ENCODE measurements at places on chromosomes 4 and X.

- DNase-seq = no peak
Measured at GRCh38 chrX:30627818-30628652, 25.2 kb upstream of the GK start.

DNA sequence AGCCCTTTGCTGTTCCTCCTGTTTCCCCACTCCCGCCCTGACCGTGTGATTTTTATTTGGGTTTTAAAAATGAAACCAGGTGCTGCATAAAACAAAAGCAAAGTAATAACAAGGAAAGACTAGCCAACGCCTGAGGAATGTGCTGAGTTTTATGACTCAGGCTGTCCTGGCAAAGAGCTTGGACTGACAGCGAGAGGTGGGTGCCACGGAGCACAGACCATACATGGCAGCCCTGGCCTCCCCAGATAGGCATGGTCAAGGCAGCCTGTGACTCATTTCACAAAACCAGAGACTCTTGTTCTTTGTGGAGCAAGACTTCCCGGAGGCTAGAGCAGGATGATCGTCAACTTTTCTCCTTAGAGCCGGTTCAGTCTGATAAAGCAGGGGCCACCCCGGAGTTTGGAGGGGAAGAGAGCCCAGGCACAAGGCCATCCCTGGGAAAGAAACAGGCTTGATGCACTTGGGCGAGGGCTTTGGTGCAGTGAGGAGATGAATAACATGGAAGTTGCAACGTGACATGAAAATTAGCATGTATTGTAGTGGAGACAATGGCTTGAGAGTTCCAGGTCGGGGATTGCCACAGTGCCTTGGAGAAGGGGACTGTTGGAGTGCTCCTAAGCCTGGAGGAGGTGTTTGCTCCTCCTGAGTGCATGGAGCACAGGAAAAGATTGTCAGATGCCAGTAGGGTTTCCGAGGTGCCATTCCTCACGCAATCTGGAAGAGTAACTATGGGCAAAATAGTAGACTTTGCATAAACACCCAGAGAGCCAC lies 54.8 kb downstream of the C4orf51 start:
- peak; percentile 39 for DNase-seq

- no peak for DNase-seq
Measured at GRCh38 chr4:185915817-185916216, 103.8 kb upstream of the SORBS2 start.

- DNase-seq = no peak
Measured at GRCh38 chrX:96715481-96715880, 30.8 kb downstream of the DIAPH2 start.

- no peak for DNase-seq
Measured at GRCh38 chr4:164215113-164215741, 538.7 kb upstream of the SMIM31 start.

DNA sequence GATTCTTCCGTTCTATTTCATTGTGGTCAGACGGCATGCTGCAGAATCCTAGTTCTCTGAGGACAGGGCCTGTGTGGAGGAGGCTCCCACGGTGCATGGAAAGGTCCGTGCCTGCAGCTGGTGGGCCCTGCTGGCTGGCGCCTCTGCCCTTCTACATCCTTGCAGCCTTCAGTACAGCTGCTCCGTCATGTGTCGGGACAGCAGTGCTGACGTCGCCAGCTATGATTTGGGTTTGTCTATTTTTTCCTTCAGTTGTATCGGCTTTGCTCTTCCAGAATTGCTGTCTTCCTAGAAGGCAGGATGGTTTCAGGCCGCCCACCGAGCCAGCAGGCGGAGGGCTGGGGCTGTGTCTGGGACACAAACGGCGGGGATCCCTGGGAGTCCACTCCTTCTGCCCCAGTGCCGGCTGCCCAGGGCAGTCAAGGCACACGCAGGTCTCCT lies 32.1 kb upstream of the CPLX1 start:
- no peak for DNase-seq

DNA sequence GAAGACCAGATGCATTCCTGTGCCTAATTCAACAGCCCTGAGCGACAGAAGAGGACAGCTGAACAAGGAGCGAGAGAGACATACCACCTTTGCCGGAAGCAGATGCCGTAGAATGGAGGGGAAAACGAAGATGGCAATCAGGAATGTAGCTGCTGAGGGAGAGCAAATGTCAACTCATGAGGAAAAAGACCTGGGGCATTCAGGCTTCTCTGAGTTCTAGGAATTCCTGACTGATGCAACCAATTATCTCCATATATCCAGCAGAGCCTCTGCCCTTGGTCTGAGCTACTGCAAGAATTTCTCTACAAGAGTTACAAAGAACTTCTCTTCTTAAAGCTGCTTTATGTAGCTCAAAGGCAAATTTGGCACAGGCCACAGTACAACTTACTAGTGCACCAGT lies 40.5 kb upstream of the INPP4B start:
- no peak for DNase-seq

- DNase-seq = no peak
Measured at GRCh38 chr4:14241574-14241973, 614.0 kb upstream of the BOD1L1 start.

- DNase-seq = peak; percentile 90
Measured at GRCh38 chr4:55125087-55125721, at the start of gene KDR. Gene KDR, minus strand, starts transcription at chr4:55125595. Its CDS starts 302 bp downstream, at chr4:55125293.

DNA sequence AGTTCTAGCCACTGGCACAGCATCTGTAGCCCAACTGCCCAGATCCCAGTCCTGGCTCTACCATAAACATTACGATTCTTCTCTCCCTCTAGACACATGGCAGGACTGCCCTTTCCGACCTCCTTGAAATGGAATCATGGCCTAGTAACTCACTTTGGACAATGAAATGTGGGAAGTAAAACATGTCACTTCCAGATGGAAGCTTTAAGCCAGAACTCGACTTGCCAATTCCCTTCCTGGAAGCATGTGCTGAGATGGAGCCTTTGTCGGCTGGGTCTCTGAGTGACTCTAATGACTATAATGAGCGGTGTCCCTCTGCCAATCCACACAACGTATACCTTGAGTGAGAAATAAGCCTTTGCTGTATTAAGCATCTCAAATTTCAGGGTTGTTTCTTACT lies 34.7 kb downstream of the SH3RF1 start:
- DNase-seq = no peak

- no peak for DNase-seq
Measured at GRCh38 chrX:65783746-65784145, 116.3 kb downstream of the MSN start.

- DNase-seq = no peak
Measured at GRCh38 chrX:338836-339400, 20.3 kb upstream of the GTPBP6 start.

DNA sequence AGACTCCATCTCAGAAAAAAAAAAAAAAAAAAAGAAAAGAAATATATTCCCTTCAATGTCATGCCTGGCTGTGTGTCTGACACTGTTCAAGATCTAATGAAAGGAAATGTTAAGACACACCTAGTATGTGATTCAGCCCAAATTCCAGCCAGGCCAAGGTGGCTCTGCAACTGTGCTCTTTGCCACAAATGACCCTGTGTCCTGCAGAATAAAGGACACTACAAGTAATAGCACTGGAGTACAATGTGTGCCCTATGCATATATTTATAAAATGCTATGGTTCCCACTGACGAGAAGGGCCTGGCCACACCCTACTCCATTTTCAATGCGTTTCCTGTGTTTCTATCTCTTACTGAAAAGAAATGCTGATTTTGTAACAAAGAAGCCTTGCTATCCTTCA lies 98.0 kb upstream of the SORBS2 start:
- DNase-seq = no peak

DNA sequence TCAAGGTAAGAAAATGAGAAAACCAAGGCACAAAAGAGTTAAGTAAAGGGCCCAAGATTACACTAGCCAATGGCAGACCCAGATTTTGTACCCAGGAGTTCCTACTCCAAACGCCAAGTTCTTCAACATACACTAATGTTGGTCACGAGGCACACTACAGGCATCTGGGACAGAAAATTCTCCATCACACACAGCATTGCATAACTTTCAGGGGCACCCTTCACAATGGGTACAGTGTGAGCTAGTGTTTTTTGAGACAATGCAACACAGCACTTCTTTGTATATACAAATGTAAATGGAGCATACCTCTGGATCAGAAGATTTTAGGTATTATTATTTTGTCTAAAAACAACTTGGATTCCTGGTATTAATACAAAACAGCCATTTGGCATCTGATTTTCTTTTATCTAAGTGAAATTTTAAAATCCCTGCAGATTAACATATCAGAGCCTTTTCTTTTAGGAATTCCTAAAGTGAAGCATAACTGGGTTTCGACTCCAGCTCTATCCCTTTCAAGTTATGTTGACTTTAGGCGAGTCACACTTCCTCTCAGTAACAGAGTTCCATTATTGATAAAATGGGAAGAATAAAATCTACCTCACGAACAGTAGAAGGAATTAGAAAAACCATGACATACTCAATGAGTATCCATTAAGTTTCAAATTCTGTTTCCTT lies 41.1 kb downstream of the ADGRA3 start:
- DNase-seq = no peak

DNA sequence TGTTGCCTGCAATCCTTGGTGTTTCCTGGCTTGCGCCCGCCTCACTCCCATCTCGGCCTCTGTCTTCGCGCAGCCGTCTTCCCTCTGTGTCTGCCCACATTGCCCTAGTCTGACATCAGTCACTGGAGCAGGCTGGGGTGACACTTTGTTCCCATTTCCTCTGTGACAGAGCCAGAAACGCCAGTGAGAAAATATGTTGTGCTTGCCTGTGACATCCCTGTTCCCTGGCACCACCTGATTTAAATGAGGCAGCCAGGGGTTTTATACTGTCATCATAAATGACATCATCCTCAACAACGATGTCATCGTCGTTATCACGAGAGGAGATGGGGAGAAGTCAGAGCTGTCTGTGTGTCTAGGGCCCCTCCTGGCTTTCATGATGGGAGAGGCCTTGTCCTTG lies 29.1 kb downstream of the ZNF185 start:
- DNase-seq = no peak
